ENCODE measurements at places on chromosomes 16 and 17.
A peak's percentile ranks its signal among the peaks of the same experiment; 100 is the strongest.

DNA sequence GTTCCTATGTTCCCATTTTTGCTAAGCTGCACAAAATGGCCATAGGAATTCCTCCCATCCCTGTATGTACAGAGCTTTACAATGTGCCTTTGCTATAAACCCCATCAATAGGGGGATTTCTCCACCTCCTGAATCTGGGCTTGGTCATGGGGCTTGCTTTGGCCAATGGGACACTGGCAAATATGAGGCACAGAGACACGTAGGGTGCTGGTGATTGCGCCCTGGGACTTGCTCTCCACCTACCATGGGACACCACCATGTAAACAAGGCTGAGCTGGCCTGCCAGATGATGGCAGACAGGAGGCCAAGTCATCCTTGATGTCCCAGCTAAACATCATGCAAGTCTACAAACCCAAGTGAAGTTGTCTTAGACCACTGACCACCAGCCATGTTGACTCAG is 15.3 kb upstream of the ALDH3A1 start:
- no peak for DNase-seq

- no peak for DNase-seq
These were observed 1.4 kb downstream of the ERCC4 start for GRCh38 chr16:13921328-13921727.

GRCh38 chr17:57761887-57762286 is 16.8 kb upstream of the CCDC182 start:
- no peak for DNase-seq

DNA sequence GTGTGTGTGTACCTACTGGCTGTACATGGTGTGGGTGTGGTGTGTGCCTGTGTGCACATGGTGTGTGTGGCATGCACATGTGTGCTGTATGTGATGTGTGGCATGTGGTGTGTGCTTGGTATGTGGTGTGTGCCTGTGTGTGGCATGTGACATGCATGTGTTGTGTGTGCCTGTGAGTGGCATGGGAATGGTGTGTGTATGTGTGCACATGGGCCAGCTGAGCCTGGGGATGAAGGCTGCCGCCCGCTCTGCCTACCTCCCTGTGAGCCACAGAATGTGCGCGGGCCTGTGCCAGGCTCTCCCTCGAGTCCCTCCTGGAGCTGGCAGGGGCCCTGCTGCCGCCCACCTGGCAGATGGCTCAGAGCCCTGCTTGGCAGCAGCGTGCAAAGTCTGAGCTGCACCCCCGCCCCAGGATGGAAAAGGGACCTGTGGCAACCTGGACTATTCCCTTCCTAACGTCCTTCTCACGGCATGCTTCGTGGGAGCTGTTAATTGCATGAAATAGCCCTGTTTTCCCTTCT is 9.3 kb downstream of the PRSS27 start:
- no peak for DNase-seq

GRCh38 chr17:74117999-74118421 is 85.5 kb upstream of the RPL38 start:
- DNase-seq, result no peak

DNA sequence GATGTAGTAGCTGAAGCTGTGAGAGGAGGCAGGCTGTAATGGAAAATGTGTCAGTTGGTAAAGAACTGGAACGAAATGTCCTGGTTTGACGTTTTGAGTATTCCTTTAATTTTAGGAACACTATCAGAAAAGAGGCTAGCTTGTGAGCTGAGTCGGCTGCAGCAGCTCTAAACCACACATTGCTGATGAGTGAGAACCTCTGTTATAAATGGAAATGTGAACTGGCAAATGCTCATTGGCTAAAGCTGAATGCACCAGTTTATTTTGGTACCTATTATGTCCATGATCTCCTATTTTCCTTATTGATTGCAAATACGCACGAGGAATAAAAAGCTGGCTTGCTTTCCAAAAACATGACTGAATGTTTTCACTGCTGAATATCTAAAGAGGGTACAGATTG is 11.0 kb upstream of the WIPI1 start:
- no peak for DNase-seq

GRCh38 chr17:31488264-31488981 is 96.9 kb downstream of the RAB11FIP4 start:
- peak; percentile 74 for DNase-seq

- DNase-seq, result no peak
These were observed 254.1 kb downstream of the CA10 start for GRCh38 chr17:51904379-51904778.

DNA sequence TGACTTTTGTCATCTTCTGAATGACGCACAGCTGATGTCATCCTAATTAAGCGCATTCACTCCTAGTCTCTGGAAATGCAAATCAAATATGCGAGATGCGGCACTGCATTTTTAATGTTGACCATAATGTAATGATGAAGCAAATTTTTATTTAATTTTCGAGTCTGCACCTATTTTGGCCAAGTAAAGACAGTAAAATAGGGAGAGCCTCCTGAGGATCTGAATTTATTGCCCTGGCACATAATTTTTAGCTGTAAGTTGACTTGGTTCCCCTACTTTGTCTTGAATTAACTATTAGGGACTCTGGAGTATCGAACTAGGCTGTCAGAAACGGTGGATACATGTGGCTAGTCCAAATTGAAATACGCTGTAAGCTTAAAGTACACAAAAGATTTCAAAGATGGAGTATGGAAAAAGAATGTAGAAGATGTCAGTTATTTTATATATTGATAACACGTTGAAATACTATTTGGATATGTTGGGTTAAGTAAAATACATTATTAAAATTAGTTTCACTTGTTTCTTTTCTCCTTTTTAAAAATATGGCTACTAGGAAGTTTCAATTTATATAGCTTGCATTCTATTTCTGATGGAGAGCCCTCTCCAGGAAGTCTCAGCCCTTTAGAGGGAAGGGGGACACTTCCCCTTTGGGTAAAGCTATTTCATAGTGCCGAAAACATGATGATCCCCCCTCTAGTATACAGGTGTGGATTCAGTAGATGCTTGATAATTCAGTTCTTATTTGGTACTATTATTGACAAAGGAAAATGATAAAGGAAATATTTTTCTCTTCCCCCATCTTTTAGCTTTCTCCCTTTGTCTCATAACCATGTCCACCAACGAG is 991 bp downstream of the KPNA2 start:
- no peak for DNase-seq

- DNase-seq, result no peak
These were observed 76.4 kb downstream of the TOX3 start for GRCh38 chr16:52470585-52470984.

DNA sequence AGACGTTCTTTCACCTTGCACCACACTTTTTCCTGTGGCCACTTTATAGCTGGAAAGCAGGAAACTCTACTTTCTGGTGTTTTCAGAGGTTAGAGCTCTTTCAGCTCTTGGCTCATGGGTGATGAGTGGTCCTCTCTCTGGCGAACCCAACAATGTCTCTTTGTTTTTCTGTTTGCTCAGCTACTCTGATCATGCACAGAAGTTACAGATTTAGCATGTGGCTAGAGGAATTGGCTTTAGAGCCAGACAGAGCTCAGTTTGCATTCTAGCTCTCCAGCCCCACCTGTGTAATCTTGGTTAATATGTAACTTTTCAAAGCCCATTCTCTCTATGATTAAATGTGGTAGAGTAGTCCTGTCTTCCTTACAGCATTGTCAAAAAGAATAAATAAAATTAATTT is 225.2 kb downstream of the HAPSTR1 start:
- DNase-seq, result no peak

- no peak for DNase-seq
These were observed 107.6 kb downstream of the BANP start for GRCh38 chr16:88058817-88059216.

DNA sequence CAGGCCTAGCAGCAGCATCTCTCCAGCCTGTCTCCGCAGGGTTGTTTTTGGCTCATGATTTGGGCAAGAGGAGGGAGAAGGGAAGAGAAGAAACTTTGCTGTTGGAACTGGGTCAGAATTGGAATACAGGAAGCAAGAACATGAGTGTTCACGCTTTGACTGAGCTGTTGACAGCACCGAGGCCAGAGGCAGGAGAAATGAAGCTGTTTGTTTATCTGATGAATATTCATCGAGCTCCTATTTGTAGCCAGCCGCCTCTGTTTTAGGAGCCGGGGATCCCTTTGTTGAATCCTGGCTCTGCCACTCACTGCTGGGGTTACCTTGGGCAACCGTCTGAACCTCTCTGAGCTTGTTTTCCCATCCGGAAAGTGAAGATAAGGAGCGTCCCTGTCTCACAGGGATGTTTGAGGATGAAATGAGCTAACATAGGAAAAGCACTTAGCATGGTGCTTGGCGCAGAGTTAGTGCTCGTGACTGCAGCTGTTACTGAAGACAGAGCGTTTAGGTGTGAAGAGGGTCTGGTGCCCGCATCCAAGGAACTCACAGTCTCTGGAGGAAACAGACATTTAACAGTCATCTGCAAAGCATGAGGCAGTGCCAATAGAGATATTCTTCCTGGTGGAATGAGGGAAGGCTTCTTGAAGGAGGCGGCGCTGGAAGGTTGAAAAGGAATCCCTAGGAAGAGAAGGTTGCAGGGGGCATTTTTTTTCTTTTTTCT is 29.2 kb downstream of the RAP1GAP2 start:
- no peak for DNase-seq

DNA sequence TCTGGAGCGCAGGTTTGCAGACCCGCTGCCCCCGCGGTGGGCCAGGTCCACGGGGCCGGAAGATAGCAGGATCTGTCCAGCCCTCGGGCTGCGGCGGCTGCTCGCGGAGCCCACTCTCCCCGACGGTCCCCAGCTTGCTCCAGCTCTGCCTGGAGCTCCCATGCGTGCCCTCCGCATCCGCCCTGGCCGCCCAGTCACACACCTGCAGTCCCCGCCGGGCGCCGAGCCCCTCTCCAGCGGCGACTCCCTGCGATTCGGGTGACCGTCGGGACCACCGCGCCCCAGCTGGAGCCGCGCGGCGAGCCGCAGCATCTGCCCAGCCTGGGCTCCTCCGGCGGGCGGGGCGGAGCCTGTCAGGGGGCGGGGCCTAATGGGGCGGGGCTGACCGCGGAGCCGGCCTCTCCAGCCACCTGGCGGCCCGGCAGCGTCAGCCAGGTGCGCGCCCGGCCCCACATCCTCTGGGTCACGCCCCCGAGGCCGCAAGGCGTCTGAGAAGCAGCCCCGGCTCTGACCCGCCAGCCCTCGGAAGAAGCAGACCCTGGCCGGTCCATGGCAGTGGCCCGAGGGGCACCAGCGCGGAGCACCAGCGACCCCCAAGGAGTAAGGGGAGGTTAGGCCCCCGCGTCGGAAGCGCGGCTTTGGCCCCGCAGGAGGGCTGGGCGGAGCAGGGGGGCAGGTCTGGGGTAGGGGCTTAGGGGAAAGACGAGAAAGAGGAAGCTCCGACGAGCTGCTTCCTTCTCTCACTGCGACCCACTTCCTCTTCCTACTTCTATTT is at the start of gene PIK3R5:
Gene PIK3R5 (minus strand): TSS at position 314 of the 775 bp plus-strand sequence. CDS start 54,213 bp downstream, outside the sequence.
- DNase-seq, result peak; percentile 81

- no peak for DNase-seq
These were observed 44.1 kb downstream of the COG7 start for GRCh38 chr16:23408823-23409298.

- DNase-seq, result peak; percentile 46
These were observed 5.9 kb downstream of the GIT1 start for GRCh38 chr17:29583324-29584248.

- DNase-seq, result no peak
These were observed 37.4 kb downstream of the ARSG start for GRCh38 chr17:68328676-68329075.

DNA sequence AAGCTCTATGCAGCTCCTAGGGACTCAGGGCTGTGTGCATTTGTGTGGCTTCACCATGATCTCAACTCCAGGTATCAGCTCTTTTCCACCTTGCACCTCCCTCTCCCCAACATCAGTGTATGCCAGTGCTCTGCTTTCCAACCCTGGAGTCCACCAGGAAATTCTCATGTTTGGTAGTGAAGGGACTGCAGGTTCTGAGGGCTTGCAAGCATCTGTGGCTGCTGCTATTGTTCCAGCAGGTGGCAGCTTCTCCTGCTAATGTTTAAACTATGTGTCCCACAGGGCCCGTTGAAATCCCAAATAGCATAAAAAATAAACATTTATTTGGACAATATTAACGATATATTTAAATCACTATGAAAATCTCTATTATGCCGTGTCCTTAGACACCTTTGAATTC is 82.0 kb downstream of the RGS9 start:
- no peak for DNase-seq

DNA sequence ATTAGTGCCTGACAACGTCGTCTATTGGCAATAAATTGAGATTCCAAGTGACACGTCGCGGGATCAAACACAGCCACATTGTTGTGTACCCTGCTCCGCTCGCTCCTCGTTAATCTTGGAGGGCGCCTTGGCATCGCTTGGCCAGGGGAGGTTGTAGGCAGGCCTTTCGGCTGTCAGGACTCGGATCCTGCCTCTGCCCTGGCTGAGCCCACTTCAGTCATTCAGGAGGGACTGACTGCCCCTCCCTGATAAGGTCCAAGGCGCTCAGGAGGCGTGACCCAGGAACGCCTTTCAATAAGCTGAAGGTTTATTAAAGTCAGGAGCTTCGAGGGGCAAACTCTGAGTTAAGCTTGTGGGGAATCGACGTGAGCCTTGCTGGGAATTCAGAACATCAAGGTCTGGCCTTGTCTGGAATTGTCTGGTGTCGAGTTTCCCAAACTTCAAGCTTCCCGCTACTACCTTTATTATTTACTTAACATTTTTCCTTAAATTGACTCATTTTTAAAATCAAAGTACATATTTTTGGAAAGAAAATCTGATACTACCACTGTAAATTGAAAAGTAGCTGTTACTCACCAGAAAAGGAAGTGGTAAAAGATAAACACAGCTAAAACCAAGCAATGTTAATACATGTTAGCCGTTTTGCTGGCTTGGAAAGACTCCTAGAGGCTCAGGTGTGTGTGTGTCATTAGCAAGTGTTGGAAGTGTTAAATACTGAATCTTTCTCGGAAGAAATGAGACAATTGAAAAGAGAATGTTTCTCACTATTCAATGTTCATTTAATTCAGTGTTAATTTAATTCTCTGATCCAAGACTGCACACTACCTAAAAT is 5.3 kb upstream of the IRX3 start:
- DNase-seq, result no peak

DNA sequence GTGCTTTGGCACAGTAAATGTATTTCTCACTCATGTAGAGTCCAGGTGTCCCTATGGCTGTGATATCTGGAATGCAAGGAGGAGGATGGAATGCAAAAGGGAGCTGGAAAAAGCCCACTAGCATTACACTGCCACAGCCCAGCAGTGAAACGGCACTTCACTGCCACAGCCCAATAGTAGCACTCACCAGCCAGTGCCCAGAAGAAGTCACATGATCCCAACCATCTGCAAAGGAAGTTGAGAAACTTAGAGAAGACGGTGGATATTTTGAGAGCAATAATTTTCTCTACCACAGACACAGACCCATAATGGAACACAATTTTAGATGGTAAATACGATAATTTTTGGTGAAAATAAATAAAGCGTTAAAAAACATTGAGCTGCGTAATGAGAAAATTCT is 51.8 kb downstream of the C16orf82 start:
- DNase-seq, result no peak
